ENCODE measurements at places on chromosomes 3 and 15.

GRCh38 chr3:122942937-122943827 lies 84.4 kb downstream of the SEMA5B start:
- DNase-seq: peak; percentile 10

GRCh38 chr15:77904436-77904821 lies 173.1 kb downstream of the TBC1D2B start:
- DNase-seq: no peak

- DNase-seq: no peak
Observed at GRCh38 chr3:19543212-19543841, 390.7 kb downstream of the EFHB start.

DNA sequence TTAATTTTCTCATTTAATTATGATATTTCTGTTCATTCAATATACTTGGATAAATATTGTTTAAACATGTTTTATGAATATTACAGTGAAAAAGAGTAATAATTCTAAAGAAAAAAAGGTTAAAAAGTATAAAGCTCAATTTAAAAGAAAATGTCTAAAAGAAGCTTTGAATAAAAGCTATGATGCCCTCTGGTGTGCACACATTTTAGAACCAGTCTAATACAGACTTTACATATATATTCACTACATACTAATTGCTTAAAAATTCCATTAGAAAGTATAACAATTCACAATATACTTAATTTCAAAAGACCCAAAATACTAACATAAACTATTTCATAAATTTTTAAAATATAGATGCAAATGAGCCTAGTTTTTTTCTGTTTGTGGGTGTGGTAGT lies 909.1 kb upstream of the ROBO1 start:
- DNase-seq: no peak

- DNase-seq: no peak
Observed at GRCh38 chr3:79199966-79200365, 567.8 kb downstream of the ROBO1 start.

DNA sequence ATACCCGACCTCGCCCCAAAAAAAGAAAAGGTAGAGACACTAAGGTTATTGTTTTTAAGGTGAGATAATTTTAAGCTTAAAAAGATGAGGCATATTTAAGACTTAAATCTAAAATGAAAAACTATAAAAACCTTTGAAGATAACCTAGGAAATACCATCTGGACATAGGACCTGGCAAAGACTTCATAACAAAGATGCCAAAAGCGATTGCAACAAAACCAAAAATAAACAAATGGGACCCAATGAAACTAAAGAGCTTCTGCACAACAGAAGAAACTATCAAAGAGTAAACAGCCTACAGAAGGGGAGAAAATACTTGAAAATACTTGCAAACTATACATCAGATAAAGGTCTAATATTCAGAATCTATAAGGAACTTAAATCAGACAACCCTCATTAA lies 80.9 kb downstream of the TMCC1 start:
- no peak for DNase-seq

DNA sequence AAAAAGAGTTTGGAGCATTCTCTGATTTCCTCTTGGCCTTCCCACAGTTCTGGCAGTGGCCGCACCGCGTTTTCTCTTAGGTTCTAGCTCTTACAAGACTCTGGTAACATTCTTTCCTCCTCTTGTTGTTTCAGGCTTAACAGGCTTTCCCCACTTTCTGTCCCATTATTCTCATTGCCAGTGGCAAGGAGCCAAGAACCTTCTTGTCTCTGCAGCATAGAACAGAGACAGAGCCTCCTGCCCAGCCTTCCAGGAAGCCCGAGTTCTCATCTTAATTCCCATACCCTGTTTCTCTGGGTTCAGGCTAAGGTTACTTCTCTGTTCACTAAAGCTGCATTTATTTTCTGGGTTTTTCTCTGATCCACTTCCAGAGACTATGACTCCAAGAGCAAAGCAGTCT lies 61.1 kb downstream of the DUT start:
- no peak for DNase-seq

GRCh38 chr3:125002414-125003368 lies 53.1 kb downstream of the HEG1 start:
- no peak for DNase-seq

DNA sequence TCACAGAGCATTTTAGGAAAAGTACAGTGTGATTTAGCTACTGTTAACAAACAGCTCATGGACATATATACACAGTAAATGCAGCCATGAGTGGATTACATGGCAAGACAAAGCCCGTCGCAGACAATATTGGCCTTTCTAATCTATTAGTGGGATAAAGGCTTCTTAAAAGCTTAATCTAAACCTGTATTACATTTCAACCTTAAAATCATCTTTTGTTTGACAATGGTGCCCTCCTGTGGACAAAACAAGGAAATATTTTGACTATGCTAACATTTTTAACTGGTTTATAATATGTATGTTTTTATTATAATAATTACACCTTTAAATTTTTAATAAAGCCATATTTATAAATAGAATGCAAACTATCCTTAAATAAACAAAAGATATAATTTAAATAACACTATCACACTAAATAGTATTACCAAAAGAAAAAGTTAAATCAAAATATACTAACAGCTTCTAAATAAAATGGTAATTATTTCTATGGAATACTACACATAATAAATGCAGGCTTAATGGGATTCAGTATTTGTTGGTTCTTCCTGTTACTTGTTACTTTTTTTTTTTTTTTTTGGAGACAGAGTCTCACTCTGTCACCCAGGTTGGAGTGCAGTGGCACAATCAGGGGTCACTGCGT lies 38.6 kb downstream of the TAFA4 start:
- no peak for DNase-seq

GRCh38 chr3:42235532-42235931 lies 30.5 kb downstream of the CCK start:
- DNase-seq: no peak

- DNase-seq: no peak
Observed at GRCh38 chr3:139319428-139320402, 24.1 kb upstream of the MRPS22 start.

DNA sequence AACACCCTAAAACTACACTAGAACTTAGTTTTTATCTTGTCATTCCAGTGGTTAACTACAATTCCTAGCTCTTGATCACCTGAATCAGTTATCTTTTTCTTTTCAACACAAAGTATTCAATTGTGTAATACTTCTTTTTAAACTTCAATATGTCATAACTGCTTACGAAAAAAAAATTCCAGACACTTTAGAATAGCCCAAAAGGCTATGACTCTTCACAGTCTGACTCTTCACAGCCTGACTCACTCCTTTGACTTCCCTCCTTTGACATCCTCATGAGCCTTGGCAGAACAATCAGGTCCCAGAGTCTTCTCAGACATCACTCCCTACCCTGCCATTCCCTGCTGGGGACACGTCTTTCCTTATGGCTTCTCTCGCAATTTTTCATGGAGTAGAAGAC lies 727.1 kb downstream of the ROBO1 start:
- no peak for DNase-seq

DNA sequence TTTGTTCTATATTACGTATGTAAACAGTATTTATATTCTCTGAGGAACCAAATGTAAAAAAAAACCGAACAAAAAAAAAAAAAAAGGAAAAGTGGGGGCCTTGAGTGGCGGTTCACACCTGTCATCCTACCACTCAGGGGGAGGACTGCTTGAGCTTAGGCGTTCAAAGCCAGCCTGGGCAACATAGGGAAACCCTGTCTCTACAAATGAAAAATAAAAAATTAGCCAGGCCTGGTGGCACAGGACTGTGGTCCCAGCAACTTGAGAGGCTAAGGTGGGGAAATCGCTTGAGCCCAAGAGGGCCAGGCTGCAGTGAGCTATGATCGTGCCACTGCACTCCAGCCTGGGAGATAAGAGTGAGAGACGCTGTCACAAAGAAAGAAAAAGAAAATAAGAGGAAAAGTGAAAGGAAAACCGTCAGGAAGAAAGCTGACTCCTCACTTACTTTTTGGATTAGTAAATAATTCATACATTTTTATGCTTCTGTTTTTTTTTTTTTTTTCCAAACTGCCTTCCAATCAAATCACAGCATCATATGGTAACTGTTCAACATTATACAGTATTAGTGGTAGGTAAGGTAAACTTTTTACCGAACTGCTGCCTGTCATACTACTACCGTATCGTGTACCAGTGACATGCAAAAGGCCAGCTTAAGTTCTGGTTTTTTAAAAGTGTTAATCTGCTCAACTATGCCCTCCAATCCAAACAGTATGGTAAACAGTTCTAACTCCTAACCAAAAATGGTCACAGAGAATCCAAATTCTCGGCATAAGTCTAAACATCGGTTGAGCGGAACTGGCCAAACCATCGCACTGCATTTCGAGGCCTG lies 1.2 kb downstream of the PHC3 start:
- DNase-seq: no peak

DNA sequence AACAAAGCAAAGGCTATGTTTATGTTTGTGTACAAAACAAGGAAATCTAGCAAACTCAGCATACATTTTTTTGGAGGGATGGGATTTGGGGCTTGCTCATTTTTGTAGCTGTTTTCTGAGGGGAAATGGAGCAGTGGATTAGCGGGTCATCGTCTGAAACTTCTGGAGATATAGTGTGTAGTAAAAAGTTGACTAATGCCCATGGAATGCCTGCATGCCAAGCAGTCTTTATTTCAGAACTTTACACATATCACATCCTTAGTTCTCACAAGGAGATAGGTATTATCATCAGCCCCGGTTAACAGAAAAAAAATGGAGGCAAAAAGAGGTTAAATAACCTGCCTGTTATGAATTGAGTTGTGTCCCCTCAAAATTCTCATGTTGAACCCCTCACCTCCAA lies 47.1 kb downstream of the ATP13A4 start:
- no peak for DNase-seq

GRCh38 chr3:46859001-46859710 lies 4.1 kb downstream of the MYL3 start:
- DNase-seq: no peak

GRCh38 chr3:12187448-12188327 lies 29.0 kb upstream of the TIMP4 start:
- no peak for DNase-seq

DNA sequence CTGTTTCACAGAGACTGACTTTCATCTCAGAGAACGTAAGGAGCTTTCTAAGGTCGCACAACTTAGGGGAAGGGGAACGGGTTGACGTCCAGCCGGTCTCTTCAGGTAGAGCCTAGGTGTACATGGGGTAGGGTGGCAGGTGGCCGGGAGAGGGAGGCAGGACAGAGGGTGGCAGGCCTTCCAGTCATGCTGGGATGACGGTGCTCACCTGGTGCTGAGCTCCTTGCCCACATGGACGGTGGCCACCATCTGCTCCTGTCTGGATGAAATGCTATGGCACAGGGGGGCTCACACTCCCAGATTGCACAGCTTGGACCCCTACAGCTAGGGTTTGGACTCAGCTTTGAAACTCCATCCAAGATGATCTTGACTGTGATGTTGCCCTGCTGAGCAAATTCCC lies 144.5 kb downstream of the ATP10A start:
- DNase-seq: no peak

- DNase-seq: no peak
Observed at GRCh38 chr15:57082054-57082728, 163.7 kb downstream of the TCF12 start.

GRCh38 chr3:45319996-45320305 lies 68.4 kb upstream of the LARS2 start:
- no peak for DNase-seq

GRCh38 chr15:95994418-95994817 lies 336.1 kb upstream of the NR2F2 start:
- no peak for DNase-seq

GRCh38 chr3:185807445-185808068 lies 17.3 kb downstream of the IGF2BP2 start:
- DNase-seq: no peak

DNA sequence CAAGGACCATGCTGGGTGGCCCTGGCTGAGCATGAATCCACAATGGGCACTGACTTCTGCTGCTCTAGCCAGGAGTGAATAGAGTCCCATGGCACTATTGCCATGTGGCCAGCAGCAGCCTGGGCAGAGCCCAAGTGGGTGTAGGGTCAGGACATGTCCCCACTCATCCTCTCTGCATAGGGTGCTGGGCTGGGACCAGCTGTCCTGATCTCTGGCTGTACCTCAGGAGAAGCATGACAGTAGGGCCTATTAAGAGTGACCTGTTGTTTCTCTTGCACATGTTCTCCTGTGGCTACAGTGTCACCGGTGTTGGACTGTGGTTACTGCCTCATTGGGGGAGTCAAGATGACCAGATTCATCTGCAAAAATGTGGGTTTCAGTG lies 46.9 kb downstream of the DLEC1 start:
- no peak for DNase-seq

DNA sequence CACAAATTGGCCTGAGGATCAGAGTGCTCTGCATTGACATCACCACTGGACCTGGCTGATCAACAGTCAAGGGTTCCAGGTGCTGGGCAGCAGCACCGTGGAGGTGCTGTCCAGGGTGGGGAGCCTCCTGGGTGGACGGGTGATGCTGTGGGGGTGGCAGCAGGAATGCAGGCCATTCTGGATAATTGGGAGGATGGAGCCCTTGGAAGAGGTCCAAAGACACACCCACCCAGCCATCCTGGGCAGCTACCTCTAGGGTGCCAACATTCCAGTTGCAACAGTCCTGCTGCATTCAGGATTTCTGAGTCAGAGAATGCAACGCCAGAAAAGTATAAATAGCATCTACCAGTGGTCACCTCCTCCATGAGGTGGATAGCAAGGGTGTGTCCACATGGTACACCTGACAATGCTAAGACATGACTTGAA lies 26.8 kb downstream of the STARD5 start:
- DNase-seq: no peak

- no peak for DNase-seq
Observed at GRCh38 chr3:47315069-47315647, 32.4 kb downstream of the KLHL18 start.

DNA sequence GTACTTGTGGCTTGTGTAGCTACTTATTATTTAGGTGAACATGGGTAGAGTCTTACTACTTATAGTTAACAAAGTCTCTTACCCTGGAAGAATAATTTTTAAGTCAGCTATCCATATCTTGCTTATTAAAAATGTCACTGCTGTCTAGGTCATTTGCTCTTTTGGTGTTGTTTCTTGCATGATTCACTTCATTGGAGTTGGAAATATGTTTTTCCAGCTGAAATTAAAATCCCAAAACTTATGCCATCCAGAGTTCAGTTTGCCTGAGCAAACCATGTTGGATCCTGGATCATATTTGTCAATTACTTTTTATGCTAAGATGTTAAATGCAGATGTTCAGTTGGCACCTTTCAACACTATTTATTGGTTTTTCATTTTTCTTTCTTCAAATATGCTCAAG lies 421.0 kb upstream of the RBMS3 start:
- DNase-seq: no peak

- DNase-seq: no peak
Observed at GRCh38 chr3:81545572-81545971, 215.9 kb downstream of the GBE1 start.

- no peak for DNase-seq
Observed at GRCh38 chr3:52880047-52880446, 17.3 kb downstream of the STIMATE start.

- no peak for DNase-seq
Observed at GRCh38 chr3:185313693-185314246, 49.2 kb upstream of the MAP3K13 start.

- DNase-seq: peak; percentile 76
Observed at GRCh38 chr3:187150599-187150998, 11.3 kb upstream of the RPL39L start.

GRCh38 chr15:69830430-69830829 lies 267.3 kb downstream of the TLE3 start:
- no peak for DNase-seq
